ENCODE measurements at places on chromosomes 6 and 20. TPM values are rescaled to one million over a fixed set of nuclear protein-coding genes. Genes with fewer than 3 reads are reported as not detected.

- no peak for DNase-seq
Observed at GRCh38 chr20:14498772-14499171, 161.4 kb upstream of the FLRT3 start.

DNA sequence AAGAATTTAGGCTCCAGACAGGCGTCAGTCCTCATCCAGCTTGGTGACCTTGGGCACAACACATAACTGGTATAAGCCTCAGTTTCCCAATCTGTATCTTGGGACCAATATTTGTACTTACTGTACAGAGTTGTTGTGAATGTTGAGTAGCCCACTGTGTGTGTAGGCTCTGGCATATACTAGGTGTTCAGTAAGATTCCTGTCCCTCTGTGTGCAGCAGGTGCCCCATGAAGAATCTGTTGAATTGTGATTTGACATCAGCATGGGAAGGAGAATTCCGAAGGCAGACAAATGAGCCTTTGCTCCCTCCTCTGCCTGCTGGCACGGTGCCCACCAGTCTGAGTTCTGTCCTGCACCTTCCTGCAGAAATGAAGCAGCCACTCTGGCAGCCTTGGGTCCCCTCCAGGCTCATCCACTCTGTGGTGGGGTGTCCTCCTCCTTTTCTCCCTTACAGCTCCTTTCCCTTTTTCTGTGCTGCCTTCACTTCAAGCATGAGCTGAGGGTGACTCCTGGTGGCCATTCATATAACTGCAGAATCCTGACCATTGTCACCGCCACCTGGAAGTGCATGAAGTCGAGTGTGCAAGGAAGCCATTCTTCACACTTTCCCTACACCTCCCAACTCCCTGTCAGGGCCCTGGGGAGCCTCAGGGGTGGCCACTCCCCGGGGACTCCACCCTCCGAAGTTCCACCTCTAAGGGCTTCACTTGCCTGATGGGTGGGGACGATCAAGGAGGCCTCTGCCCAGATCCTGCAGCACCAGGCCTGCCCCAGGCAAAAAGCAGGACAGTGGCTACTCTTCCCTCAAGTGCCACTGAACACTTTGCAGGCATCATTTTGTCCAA is 48.2 kb downstream of the MRPL14 start:
- peak; percentile 79 for DNase-seq

GRCh38 chr20:11748436-11748835 is 169.3 kb upstream of the BTBD3 start:
- no peak for DNase-seq

- no peak for DNase-seq
Observed at GRCh38 chr6:9744119-9744518, 670.8 kb downstream of the TFAP2A start.

GRCh38 chr20:57760698-57761412 is 51.0 kb upstream of the PMEPA1 start:
- no peak for DNase-seq

- DNase-seq = no peak
Observed at GRCh38 chr6:54846857-54847674, 495 bp downstream of the FAM83B start.

- DNase-seq = no peak
Observed at GRCh38 chr6:90477366-90477765, 109.5 kb downstream of the MAP3K7 start.

DNA sequence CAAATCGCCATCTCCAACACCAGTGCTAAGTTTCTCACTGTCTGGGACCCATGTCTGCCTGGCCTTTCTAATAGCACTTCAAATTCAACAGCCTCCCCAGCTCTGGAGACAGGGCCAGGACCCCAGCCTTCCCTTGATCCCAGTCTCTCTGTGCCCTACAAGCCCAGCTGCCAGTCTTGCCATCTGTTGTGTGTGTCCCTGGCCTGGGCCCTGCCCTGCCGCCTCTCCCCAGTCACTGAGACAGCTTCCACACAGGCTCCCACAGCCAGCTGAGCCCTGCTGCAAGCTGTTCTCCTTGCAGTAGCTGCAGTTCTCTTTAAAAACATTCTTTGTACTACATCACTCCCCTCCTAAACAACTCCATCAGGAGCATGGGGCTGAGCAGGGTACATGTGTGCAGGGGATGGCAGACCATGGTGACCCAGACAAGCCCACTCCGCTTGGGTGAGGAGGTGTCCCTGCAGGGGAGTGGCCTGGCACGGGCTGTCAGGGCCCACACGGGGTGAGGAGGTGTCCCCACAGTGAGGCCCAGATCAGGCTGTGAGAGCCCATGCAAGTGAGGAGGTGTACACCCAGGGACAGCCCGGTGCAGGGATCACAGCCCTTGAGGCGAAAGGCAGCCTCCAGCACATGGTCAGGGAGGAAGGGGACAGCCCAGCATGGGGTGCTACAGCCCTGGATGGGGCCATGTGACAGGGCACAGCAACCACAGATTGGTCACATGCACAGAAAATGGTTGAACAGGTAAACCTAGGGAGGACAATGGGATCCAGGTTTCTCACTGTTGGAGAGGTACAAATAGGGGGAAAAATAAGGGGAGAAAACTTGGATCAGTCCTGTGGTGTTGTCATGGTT is 16.2 kb downstream of the CST7 start:
- DNase-seq = no peak

- no peak for DNase-seq
Observed at GRCh38 chr6:157468054-157468453, 87.1 kb downstream of the ZDHHC14 start.

- DNase-seq = no peak
Observed at GRCh38 chr20:64256282-64256935, 861 bp downstream of the PCMTD2 start.

DNA sequence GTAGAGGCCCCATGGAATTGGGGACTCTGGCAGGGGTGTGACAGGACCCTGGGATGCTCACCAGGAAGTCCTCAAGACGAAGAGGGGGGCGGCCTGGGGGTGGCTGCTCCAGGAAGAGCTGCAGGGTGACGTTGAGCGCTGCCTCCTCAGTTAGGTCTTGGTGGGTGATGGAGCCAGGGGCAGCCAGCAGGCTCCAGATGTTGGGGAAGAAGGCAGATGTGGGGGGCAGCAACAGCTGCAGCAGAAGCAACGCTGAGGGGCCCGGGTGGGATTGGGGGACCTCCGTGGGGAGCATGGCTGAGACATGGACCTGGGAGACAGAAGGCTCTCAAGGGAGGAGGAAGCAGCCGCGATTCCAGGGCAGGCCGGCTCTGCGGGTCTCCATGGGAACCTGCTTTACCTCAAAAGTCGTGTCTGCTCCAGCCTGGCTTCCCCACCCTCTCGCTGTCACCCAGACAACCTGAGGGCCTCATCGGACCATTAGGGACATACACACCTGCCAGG is 591 bp downstream of the VWA7 start:
- DNase-seq = no peak

DNA sequence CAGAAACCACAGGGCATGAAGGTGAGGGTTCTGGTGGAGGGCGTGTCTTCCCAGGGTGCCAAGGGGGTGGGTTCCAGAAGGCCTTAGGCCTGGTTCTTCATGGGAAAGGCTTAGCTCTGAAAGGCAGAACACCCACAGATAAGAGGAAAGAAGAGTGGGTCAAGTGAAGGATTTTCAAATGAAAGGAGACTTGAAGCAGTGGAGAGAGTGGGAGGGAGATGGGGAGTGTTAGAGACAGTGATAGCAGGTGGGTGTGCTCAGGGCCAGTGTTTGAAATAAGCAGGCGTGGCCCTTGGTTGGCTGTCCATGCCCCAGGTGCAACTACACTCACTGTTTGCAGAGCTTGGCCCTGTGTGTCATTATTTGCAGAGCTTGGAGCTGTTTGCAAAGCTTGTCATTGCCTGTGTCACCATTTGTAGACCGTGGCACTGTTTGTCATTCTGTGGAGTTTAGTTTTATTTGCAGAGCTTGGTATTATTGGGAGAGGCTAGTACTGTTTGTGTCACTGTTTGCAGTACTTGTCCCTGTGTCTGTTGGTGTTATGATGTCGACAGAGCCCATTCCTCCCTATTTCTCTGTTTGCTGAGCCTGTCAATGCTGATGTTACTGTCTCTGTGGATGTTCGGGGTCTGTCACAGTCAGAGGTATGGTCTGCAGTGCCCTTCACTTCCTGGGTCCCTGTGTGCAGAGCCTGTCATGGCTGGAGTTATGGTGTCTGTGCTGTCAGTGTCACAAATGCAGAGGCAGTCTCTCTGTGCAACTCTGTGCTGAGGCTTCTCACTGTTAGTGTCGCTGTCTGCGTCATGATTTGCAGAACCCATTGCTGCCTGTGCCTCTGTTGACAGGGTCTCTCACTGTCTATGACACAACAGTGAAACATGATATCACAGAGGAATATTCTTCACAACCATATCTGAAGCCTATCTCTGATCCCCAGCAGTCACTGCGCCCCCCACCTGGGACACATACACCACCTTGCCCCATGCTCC is 127.7 kb upstream of the LRFN2 start:
- DNase-seq = no peak

DNA sequence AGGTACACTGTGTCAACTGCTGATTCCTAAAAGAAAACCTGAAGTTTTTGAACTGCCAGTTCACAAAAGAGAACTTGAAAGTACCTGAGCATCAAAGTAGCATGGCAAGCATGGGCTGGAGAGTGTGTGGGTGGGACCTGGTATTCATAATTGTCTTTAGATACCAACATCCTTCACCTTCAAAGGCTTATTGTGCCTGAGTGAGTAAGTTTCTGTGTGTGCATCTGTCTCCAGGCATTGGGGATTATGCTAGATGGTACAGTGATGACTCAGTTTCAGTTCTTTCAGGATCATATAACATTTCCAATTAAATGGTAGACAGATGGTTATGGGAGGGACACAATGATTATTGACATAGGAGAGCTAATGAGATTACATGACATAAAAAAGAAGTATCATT is 238.5 kb downstream of the ZFAND3 start:
- DNase-seq = peak; percentile 40

GRCh38 chr6:48985025-48985424 is 478.0 kb downstream of the MMUT start:
- DNase-seq = no peak

DNA sequence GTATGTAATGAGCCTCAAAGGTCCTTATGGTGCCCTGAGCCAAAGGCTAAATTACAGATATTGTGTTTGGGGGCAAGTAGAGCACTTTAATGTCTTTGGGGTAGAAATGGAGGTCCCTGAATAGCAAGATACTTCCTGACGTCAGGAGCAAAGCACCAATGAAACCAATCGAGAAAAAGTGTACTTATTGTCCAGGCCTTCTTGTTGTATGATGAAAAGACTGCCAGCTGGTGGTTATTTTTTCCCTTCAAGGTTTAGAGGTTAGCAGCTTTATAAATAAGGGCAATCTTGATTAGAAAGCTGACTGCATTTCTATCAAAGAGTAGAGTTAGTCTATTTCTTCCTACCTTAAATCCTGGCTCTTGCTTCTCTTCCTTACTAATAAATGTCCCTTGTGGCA is 76.1 kb upstream of the HSF2 start:
- no peak for DNase-seq

- DNase-seq = no peak
Observed at GRCh38 chr6:166902211-166902755, 54.1 kb downstream of the RNASET2 start.

DNA sequence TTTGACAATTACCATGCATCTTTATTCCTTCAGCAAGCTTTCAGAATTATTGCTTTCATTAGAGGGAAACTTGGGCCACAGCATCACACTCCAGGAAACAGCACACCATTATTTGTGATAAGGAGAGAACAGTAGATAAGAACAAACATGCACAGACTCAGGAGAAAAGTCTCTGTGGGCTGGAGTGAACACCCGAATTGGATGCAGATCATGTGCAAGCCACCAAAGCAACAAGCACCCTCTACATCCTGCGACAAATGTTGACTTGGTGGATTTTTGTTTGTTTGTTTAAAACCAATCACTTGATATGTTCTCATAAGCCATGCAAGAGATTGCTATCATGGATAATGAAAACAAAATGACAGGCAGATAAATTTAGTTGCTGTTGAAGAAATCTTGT is 67.7 kb upstream of the ZFP64 start:
- DNase-seq = no peak

DNA sequence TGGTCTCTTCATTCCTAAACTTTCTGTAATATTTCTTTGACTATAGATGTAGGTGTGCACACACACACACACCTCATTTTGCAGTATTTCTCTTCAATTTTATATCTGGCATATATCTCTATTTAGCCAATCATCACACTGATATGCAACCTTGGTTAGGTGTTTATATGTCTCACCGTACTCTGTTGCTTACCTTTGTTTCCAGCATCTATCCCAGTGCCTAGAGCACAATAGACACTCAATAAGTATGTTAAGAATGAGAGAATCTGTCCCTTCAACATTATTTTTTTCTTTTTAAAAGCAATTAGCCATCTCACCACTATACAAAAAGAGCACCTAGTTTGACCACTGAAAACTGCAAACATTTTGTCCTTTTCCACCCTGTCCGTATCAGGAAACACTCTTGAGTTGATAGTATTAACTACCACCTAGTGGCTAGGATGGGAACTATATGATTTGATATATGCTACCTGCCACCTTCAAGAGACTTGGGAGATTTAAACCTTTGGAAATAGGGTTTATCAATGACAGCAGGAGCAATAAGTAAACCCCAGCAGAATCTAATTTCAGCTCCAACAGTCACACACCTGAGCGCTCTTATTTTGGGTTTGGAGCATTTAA is 48.7 kb upstream of the RSPO3 start:
- no peak for DNase-seq

GRCh38 chr20:854601-855000 is 21.1 kb downstream of the FAM110A start:
- no peak for DNase-seq

Gene KHDC1L
- total RNA-seq = not detected

Gene GINS1
- total RNA-seq = 37.1 TPM

Gene CASS4
- 0.17 TPM for total RNA-seq

Gene OR2H1
- not detected for total RNA-seq

Gene GCNT2
- 4.7 TPM for total RNA-seq

Gene PRND
- not detected for total RNA-seq

Gene BLOC1S5
- 14.3 TPM for total RNA-seq
